ENCODE measurements at places on chromosomes 5 and 9.

DNA sequence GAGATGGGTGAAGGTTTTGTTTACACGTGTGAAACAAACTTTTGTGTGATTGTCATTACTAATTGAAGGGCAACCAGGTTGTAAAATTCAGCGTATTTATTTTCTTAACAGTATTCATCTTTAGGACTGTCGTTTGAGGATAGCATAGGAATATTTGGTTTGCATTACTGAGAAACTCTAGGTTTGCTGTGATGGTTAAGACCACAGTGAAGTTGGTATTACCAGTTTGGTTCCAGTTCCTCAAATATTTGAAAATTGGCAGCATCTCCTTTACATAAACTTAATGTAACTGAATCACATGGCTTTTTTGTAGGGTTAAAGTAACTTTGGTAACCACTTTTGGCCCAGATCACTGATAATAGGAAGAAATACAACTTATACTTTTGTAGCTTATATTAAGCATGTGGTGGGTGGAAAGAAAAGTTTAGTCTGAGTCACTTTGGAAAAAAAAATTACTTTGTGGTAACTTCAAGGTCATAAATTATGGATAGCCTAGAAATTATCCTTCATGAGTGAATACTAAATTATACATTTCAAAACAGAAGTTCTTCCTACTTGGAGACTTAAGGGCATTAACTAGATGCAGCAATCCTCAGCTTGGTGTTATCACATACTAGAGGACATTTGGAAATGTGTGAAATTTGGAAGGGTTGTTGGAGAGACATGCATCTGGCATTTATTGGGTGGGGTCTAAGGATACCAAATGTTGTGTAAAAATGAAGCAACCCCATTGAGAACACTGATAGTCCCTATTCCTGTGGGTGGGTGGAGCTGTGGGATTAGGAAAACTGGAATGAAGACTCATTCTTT lies 33.9 kb downstream of the G3BP1 start:
- DNase-seq, result no peak

- no peak for DNase-seq
Observed at GRCh38 chr5:146399481-146399880, 47.7 kb upstream of the TCERG1 start.

DNA sequence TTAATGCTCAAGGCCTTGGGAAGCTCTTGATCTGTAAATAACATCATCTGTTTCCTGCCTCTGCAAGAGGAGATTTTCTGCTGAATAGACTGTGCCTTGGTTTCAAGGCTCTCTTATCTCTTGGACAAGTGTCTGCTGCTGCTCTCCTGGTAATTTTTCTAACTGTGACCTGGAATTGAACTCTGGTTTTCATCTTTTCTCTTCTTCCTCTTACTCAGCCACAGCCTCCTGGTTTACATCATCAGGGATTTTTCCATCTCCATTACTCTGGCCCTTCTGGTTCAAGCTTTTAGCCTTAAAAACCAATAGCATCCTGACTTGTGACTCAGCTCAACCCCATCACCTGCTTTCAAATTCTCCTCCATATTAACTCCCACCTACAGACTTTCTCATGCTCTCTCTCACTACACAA lies 49.6 kb upstream of the ITGA1 start:
- DNase-seq, result no peak

- DNase-seq, result no peak
Observed at GRCh38 chr9:133161547-133161950, 2.2 kb downstream of the GBGT1 start.

DNA sequence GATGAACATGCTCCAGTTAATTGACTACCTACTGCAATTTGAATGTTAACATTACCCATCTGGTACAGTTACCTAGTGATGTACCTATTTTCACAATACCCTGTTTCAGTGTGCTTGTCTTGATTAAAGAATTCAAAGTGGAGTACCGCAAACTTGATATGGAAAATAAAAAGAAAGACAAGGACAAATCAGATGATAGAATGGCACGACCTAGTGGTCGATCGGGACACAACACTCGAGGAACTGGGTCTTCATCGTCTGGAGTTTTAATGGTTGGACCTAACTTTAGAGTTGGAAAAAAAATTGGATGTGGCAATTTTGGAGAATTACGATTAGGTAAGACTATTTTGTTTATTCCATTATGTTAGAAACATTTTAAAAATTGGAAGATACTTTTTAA lies 33.5 kb downstream of the CSNK1G3 start:
- DNase-seq, result no peak

GRCh38 chr9:18190671-18191374 lies 283.1 kb upstream of the ADAMTSL1 start:
- no peak for DNase-seq

GRCh38 chr5:31889001-31889561 lies 250.2 kb downstream of the PDZD2 start:
- no peak for DNase-seq

DNA sequence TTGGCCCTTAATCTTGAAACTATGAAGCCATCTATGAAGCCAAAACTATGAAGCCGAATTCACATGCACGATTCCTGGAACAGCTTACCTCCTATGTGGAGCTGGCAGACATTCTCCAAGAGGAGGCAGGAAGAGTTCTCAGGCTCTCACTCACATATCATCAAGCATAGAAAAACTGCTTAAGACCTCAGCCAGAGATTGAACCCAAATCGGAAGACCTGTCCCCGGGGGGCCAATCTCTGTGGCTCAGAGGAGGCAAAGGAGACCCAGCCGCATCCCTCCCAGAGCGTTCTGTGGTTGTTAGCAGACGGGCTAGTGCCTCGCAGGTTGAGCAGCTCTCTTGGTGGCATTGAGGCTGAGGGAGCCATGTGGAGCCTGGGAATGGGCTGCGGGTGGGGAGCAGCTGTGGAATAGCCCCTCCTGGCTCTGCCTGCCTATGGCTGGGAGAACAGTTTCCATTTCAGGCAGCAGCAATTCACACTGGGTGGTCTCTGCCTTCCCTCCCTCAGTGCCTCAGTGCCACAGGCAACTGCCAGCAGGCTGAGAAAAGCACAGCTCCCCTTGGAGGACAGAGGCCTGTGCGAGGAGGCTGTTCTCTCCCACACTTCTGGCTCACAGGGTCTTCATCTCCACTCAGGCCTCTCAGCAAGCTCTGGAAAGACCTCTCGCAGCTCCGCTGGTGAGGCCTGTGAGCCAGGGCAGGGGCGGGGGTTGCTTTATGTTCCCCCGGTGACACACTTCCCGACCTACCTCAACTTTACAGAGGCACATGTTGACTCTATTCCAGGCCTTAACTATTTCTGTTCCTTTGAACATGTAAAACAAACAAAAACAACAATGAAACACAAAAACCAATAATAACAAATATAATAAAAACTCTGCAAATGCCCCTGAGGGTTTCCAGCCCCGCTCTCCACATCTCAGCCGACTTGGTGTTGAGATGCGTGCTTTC lies 17.4 kb upstream of the TMEM174 start:
- no peak for DNase-seq

DNA sequence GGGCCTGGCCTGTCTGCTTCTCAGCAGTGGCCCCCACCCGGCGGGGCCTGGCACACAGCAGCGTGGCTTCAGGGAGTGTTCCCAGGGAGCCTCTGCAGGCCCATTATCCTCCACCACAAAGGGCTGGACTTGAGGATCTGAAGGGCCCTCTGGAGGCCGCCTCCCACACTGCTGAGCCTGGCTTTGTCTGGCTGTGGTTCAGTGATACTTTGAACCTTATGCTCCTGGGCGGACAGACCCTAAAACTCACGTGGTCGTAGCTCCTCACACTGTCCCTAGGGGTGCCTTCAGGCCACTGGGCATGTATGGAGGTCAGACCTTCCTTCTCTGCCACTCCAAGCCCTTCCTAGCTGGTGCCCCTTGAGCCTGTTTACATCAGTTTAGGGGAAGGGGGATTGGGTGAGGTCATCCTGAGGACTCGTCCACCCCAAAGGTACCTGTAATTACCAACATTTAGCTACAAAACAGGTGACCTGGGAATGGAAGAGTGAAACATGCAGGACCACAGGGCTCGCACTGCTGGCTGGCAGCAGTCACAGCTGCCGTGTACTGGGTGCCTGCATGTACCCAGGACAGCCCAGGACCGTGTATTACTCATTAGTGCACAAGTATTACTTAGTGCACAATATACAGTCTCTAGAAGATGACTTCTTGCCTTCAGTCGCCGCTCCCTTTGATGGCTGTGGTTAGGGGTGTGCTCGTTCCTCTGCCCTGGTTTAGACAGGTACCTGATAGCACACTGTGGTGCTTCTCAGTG lies 8.5 kb downstream of the GRHPR start:
- no peak for DNase-seq

DNA sequence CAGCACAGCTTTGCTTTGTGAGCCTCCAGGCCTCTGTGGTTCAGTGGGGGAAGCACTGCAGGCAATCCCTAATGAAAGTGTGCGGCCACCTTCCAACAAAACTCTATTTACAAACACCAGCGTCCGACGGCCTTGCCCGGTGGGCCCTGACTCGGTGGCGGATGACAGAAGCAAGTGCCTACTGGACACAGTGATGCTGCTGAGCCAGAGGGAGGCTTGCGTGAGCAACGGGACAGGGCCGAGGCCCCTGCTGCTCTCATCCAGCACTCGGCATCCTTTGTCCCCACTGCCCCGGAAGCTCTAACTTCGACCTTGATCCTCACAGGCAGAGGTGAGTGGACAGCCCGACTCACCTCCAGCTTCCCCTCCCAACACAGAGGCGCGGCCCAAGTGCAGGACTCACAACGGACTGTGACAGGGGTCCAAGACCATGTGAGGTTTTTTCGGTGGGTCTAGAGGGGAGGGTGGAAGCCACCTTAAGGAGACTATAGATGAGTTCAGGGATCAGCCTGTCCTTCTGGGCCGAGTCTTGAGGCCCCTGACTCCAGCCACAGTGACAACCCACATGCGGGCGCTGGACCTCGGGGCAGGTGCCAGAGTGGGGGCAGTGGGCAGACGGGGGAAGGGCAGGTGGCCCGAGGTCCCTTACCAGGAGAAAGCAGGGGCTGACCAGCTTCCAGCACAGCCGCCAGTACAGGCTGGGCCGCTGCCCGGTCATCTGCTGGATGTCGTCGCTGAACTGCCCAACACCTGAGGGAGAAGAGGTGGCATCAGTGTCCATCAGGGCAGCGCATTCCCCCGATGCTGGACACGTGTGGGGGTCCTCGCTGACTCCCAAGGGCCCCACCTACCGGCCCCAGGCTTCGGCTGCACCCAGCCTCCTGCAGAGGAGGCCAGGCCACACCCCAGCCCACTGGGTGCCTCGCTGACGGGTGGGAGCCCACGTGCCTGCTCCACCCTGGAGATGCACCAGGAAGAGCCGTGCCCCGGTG lies 39.4 kb downstream of the SLC6A3 start:
- no peak for DNase-seq

DNA sequence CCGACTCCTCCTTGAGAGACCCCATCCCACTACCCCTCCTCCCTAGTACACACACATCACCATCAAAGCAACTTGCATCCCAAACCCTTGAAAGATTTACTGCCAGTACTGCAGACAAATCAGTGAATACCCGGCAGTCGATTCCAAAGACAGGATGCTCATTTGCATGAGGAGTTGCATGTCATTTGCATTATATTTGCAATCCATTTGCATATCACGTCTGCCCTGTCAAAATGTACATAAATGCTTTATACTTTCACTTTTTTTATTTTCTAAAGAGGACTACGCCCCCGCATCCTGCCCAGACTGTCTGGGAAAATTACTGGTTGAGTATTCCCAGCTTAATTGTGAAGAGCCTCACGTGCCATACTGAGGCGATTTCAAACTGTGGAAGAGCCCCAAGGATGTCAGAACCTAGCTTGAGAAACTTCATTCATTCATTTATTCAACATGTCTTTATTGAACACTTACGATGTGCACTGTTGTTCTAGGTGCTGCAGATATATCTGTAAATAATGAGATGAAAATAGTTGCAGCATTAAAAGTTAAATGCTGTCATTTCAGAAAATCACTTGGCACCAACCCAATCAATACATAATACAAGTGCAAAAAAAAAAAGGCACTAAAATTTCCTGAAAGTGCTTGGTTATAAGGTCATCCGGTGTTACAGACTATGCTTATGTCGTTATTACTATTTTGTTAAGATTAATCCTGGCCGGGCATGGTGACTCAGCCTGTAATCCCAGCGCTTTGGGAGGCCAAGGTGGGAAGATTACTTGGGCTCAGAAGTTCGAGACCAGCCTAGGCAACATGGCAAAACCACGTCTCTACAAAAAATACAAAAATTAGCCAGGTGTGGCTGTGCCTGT lies 17.2 kb upstream of the SIL1 start:
- DNase-seq, result no peak

DNA sequence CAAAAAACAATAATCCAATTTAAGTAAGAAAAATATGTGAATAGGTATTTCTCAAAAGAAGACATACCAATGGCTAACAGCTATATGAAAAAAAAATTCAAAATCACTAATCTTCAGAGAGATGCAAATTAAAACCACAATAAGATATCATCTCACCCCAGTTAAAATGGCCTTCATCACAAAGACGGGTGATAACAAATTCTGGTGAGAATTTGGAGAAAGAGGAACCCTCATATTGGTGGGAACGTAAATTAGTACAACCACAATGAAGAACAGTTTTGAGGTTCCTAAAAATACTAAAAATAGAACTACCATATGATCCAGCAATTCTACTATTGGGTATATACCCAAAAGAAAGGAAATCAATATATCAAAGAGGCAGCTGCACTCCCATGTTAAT lies 94.3 kb downstream of the TMEM167A start:
- no peak for DNase-seq

DNA sequence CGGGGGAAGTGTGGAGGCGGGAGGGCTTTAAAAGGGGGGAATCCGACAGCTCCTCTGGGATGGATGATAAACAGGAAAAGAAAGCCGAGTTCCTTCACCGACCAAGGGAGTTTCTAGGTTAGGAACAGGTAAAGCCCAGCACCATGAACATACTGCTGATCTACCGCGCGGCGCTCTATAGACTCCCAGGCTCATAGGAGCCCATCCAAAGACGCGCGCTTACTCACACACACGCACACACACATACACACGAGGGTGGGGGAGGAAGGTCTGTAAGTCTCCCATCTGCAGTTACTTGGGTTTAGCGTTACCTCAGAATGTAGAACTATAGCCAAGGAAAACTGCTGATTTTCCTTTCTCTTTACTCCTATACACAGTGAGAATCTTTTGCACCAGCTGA lies 2.6 kb upstream of the GABRB2 start:
- no peak for DNase-seq

GRCh38 chr5:42583322-42583721 lies 160.1 kb downstream of the GHR start:
- no peak for DNase-seq

- DNase-seq, result no peak
Observed at GRCh38 chr5:141476132-141476911, 556 bp downstream of the PCDHGC3 start.

DNA sequence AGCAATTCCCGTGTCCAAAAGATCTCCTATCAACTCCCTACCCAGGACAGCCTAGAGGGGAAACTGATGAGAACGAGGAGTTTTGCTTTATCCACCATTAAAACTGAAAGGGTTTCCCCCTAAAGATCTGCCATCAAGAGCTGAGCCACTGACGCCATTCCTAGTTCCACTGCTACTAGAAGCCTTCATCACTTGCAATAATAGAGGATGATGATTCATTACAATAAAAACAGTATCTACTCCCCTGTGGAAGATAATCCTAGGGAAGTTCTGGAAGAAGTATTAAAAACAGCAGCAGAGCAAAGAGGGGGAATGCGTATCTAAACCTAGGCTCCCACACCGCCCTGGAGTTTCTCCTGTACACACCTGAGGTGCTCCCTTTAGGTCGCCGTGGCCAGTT lies 394.5 kb downstream of the BNC2 start:
- DNase-seq, result no peak

Measured in GDM1 (cell line).